Stimulated activated CD4-positive, alpha-beta T cell treated with anti-CD3 and anti-CD28 coated beads, Interleukin-4, amount 100 ng/mL, for 24 hours (primary cell): ENCODE measurements at places on chromosomes 12 and 14.

GRCh38 chr12:46494424-46494823 is 121.9 kb upstream of the SLC38A2 start:
- no peak for DNase-seq

DNA sequence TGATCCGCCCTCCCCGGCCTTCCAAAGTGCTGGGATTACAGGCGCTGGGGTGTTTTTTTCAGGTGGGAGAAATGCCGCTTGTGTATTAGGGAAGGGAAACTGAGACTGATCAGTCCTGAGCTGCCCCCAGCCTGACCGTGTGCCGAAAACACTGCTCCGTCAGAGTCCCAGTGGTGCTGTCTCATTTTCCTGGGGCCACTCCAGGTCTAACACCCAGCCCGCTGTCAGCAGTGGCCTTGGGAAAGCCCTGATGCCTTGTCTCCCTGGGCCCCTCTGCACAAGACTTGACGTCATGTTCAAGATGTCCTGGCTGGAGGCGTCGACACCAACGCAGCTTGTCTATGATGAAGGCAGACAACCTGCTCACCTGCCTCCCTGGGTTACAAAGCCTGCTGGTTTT is 165.9 kb downstream of the RBM19 start:
- no peak for DNase-seq

DNA sequence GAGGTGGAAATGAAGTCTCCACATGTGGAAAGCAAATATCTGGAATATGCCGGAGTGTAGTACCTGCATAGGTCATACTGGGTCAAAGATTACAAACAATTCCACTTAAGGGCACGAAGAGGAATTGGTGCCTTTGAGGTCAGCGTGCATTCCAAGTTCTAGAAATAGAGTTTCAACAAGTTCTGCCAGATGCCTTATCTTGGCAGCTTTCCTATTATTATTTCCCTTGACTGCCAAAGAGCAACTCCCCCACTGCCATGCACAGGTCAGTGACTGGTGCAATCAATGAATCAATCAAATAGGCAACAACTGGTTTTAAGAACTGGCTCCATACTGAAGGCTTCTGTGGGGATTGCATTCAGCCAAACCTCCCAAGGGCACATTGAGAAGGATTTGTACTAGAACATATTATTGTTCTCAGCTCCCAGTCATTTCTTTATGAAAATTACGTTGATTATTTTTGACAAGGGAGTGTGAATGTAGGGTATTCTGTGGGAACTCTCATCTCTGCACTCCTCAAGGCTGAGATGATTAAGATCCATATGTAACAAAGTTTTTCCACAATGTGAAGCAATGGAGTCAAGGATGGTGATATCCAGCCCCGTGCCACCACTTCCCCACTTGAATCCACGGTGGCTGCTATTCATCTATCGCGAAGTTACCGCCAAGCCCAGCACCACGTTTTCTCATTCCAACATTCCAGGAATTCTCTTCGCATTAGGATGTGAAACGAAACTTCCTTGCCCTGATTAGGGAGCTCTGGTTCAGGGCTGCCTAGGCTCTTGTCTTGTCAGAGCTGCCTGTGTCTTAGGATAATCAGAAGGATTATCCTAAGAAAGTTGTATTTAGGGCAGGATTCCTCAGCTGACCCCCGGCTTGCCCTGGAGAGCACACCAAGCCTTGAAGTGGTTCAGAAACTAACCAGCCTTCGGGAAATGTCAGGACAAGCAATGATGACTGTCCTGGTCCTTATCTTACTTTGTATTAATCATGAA is 115.1 kb upstream of the PCED1B start:
- no peak for DNase-seq

GRCh38 chr14:75234173-75235115 is 44.2 kb upstream of the FOS start:
- DNase-seq, result no peak

DNA sequence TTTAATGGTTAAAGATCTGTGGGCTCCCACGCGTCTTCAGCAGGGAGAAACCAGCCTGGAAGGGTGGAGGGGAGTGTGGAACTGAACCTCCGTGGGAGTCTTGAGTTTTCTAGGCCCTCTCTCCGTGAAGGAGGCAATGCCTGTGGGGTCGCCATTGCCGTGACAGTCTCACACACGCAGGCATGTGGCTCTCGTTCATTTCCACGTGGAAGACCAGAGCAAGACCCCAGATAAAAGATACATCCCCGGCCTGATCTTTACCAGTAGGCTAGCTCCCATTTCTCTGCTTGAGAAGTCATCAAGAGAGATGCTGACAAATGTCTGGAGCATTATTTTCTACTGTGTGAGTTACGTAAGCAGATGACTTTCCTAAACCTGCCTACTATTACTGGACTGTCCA is 491.7 kb upstream of the LMO3 start:
- no peak for DNase-seq

- DNase-seq, result no peak
Observed at GRCh38 chr12:54428050-54429013, 9.3 kb upstream of the ITGA5 start.

DNA sequence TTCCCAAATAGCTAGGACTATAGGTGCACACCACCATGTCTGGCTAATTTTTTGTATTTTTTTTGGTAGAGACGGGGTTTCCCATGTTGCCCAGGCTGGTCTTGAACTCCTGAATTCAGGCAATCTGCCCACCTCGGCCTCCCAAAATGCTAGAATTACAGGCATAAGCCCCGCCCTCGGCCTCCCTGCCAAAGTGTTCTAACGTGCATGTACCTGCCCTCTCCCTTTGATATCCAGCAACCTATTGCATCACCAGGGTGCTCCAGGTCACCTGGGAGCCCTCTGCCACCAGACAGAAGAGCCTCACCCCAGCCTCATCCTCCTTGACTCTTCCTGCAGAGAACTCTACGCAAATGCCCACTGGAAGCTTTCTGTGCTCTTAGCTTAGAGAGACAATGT is 2.2 kb upstream of the EML1 start:
- no peak for DNase-seq

- DNase-seq, result peak; percentile 34
Observed at GRCh38 chr12:66776974-66777373, 98.1 kb upstream of the GRIP1 start.

- no peak for DNase-seq
Observed at GRCh38 chr12:12534166-12534866, 28.3 kb downstream of the DUSP16 start.

GRCh38 chr14:83960832-83961512 is 1569.0 kb upstream of the FLRT2 start:
- DNase-seq, result no peak

- DNase-seq, result no peak
Observed at GRCh38 chr12:39675263-39675662, 55.7 kb upstream of the ABCD2 start.

DNA sequence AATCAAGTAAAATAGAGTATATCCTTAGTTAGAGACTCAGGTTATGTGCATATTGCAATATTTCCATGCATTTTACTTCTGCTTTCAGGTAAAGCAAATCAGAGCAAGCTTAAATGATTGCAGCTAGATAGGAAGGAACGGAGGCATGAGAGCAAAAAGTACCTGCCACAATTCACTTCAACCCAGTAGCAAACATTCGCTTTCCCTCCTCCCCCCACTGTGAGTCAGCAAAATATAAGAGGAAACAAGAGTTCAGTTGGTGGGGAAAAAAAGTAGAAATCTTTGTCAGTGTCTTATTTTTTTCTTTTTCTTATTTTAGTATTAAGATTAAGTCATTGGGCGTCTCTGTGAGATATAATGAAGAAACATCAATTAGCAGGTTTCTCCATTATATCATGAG is 475.4 kb downstream of the NPAS3 start:
- DNase-seq, result no peak

DNA sequence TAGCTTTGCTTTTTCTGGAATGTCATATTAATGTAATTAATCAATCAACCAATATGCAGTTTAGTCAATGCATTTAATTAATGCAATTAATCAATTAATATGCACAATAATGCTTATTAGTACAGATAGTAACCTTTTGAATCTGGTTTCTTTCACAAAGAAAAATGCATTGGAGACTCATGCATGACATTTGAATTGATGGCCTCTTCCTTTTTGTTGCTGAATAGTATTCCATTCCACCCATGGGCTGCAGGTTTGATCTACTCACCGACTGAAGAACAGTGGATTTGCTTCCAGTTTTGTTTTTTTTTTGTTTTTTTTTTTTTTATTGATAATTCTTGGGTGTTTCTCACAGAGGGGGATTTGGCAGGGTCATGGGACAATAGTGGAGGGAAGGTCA is 13.1 kb upstream of the GPR132 start:
- DNase-seq, result no peak

DNA sequence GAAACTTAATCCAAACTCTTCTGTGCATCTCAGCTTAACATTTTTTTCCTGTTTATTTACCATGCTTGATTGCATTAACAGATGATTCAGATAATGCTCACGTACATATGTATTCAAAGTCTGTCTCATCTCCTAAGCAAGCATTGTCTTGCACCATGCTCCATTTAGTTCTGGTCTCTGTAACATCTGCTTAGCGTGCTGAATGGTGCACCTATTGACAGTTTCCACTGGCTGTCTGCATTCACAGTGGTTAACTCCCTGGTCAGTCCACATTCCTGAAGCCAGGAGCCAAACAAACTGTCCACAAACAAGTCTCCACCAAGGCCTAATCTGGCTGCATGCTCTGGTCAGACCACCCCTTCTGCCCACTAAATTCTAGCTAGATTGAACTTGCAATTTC is 83.9 kb downstream of the KNTC1 start:
- DNase-seq, result no peak

DNA sequence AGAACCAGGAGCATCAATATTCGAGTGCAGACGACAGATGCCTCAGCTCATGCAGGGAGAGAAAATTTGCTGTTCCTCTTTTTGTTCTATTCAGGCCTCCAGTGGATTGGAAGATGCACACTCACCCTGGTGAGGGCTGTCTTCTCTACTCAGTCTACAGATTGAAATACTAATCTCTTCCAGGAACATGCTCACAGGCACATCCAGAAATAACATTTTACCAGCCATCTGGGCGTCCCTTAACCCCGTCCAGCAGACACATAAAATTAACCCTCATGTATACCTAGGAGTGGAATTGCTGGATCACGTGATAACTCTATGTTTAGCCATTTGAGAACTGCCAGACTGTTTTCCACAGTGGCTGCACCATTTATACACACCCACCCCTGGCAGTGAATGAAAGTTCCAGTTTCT is 4.5 kb upstream of the OAS2 start:
- DNase-seq, result no peak

- DNase-seq, result no peak
Observed at GRCh38 chr12:18580291-18580690, 157.5 kb downstream of the PLCZ1 start.

DNA sequence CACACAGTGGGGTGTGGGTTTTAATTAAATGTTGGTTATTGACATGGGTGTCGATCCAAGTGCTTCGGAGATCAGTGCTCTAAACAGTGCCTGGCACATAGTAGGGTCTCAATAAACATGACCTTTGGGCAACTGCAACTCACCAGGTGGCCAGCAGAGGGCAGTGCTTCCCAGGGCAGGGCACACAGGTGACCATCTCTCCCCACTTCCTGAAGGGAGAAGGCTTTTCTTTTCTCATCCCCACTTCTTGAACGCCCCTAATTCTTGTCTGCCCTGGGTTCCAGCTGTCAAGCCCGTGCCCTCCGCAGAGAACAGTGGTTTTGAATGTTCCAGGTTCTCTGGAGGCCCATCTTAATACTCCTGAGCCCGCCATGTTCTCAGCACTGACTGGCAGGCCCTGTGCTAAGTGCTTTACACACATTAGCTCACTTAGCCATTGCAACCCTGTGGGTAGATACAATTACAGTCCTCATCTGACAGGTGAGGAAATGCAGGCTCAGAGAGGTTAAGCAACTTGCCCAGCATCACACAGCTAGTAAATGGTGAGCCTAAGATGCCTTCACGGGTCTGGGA is 16.3 kb downstream of the RAPGEF3 start:
- peak; percentile 82 for DNase-seq

GRCh38 chr14:92088494-92088893 is 17.9 kb downstream of the ATXN3 start:
- DNase-seq, result no peak

DNA sequence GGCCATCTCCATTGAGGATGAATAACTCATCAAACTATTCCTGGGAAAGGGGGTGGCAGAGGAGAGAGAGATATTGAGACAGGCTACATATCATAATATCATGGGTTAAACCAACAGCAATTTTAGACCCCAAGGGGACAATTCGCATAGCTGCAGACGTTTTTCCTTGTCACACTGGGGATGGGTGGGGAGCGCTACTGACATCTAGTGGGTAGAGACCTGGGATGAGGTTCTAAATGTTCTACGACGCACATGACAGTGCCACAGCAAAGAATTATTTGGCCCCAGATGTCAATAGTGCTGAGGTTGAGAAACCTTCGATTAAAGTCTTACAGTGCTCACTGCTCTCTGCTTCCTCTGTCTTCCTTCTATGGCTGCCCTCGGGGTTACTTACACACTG is 425.6 kb downstream of the NRXN3 start:
- no peak for DNase-seq

- DNase-seq, result no peak
Observed at GRCh38 chr12:57429473-57430111, 1.3 kb downstream of the R3HDM2 start.

DNA sequence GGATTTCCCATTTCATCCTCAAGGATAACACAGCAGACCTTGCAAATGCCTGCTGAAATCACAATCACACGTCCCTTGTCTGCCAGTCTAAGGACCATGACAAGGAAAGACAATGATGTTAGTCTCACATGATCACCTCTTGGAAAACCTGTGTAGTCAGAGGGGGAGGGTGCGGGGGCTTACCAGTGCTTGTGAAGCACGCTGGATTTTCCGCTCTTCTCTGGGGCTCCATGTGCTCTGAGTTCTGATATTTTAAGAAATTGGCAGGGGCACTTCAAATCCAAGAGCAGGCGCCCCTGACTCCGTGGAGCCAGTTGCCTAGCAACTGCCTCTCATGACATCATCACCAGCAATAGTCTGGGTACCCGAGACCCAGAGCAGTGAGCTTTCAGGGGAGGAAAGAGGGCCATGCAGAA is 200.9 kb upstream of the C14orf180 start:
- DNase-seq, result no peak

GRCh38 chr14:61111209-61111665 is 130.2 kb downstream of the SLC38A6 start:
- no peak for DNase-seq

GRCh38 chr12:105315130-105315529 is 15.4 kb upstream of the C12orf75 start:
- DNase-seq, result no peak

- no peak for DNase-seq
Observed at GRCh38 chr12:76554405-76555230, 5.0 kb downstream of the OSBPL8 start.

- no peak for DNase-seq
Observed at GRCh38 chr14:21191261-21191808, 35.5 kb upstream of the OR5AU1 start.

DNA sequence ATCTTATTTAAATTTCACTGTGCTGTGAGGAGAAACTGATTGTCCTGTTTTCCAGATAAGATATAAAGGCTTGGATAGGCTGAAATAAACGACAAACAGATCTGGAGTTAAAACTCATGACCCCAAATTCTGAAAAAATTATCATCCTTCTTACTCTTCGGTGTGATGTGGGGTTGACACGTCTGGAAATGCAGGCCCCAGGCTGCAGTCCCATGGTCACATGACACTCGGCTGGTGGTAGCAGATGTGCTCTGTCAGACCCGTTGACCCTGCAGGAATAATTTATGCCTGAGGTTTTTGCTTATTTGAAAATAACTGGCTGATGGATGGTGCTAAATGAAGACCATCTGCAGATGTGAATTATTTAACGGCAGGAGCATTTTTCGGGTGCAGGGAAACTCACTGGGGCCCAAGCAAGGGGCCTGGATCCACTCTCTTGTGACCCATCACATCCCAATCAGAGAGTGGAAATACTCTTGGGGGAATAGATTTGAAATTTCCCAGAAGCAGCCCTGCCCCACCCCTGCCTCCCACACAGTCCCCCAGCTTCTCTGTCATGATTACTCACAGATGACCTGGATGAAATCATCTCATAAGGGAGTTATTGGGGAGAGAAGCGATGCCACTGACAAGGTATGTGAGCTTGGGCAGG is 47.7 kb upstream of the CMKLR1 start:
- DNase-seq, result no peak
